Stimulated activated CD4-positive, alpha-beta T cell treated with anti-CD3 and anti-CD28 coated beads, Interleukin-15, amount 100 ng/mL, for 24 hours (primary cell): ENCODE measurements at places on chromosomes 4 and X.

GRCh38 chr4:78756137-78756536 lies 20.0 kb upstream of the BMP2K start:
- no peak for DNase-seq

- no peak for DNase-seq
Observed at GRCh38 chr4:155734065-155734464, 24.8 kb upstream of the GUCY1B1 start.

DNA sequence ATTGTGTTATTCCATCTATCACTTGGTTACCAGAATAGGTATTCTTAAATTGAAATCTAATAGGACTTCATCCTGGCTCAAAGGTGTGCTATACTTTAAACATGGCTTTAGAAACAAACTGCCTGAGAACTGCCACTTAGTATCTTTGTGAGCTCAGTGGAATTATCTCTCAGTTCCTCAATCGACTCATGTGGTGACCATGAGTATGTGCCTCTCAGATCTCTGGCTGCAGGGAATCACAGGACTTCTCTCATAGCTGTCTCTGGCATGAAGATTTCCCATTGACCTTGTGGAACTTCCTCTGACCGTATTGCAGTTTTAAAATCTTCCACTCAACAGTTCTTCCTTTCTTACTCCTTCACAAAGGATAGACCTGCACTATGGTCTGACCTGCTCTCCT lies 681.9 kb upstream of the BOD1L1 start:
- DNase-seq, result no peak

DNA sequence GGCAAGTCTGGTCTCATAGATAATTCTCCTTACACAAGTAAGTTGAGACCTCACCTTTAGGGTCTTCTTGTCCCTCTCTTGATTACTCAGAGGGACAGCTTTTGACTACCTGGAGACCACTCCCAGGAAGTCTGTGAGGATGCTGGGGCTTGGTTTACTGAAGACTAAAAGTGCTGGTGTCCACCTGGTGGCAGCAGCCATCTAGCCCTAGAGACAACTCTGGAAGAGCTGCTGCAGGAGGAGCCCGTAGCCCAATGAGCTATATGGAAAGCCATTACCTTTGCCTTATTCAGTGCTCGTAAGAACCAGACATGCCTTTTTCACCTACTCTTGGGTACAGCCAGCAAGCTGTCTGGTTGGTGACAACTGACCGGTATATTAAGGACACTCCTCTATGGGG lies 7.3 kb downstream of the FGFBP2 start:
- no peak for DNase-seq

- no peak for DNase-seq
Observed at GRCh38 chrX:129981200-129981553, 1.3 kb upstream of the BCORL1 start.

- no peak for DNase-seq
Observed at GRCh38 chrX:22467571-22467970, 194.9 kb downstream of the CBLL2 start.

DNA sequence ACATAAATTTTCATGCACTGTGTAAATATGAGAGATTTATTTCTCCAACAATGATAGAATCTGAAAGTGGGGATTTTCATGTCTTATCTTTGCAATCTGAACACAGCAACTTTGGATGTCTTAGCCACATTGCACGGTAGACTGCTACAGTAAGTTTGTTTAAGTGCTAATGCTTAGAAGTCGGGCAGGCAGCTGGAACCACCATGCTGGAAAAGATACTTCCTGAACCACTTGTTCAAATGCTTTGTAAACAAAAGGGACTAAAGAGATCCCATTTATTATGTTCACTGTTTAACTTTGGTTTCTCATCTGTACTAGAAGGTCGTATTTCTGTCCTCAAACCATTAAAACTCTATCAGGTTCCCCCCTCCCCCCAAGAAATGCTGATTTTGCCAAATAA lies 555.9 kb upstream of the DIPK2B start:
- no peak for DNase-seq
